ENCODE measurements at places on chromosomes 2 and 18.

GRCh38 chr2:236944561-236944960 lies 141.1 kb upstream of the COPS8 start:
- DNase-seq: no peak

- no peak for DNase-seq
Measured at GRCh38 chr18:62458346-62458745, 64.5 kb upstream of the ZCCHC2 start.

GRCh38 chr2:237603718-237604362 lies 13.3 kb upstream of the RAB17 start:
- peak; percentile 15 for DNase-seq

DNA sequence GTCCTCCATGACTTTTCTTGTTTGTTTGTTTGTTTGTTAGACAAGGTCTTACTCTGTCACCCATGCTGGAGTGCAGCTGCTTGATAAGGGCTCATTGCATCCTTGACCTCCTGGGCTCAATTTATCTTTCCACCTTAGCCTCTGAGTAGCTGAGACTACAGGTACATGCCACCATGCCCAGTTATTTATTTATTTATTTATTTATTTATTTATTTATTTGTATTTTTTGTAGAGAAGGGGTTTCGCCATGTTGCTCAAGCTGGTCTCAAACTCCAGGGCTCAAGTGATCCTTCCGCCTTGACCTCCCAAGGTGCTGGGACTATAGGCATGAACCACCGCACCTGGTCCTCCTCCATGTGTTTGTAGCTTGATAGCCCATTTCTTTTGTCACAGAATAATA lies 37.9 kb downstream of the NBEAL1 start:
- no peak for DNase-seq

GRCh38 chr2:119862127-119862889 lies 102.6 kb downstream of the PTPN4 start:
- no peak for DNase-seq

DNA sequence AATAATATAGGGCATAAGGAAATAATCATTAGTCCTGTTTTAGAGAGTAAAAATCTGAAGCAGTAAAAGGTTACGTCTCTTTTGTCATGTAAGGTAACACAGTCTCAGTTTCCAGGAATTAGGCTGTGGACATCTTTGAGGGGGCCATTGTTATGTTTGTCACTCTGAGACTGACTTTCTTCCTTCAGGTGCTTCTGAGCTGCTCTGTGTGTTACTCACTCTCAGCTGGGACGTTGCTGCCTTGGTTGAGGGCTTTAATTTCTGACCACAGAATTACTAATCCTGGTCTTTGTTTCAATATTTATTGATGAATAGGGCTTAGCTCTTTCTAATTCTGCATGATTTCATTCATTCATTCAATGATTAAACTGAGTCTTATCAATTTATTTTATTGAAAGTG lies 55.9 kb upstream of the SLC38A11 start:
- DNase-seq: no peak

All from activated CD8-positive, alpha-beta memory T cell treated with anti-CD3 and anti-CD28 coated beads for 4 hours (primary cell).